T-helper 17 cell (primary cell): ENCODE measurements at places on chromosomes 2 and 18.

- DNase-seq: no peak
Measured at GRCh38 chr2:215171151-215171550, 32.7 kb upstream of the ABCA12 start.

- DNase-seq: no peak
Measured at GRCh38 chr18:37962316-37962966, 396.8 kb upstream of the CELF4 start.

DNA sequence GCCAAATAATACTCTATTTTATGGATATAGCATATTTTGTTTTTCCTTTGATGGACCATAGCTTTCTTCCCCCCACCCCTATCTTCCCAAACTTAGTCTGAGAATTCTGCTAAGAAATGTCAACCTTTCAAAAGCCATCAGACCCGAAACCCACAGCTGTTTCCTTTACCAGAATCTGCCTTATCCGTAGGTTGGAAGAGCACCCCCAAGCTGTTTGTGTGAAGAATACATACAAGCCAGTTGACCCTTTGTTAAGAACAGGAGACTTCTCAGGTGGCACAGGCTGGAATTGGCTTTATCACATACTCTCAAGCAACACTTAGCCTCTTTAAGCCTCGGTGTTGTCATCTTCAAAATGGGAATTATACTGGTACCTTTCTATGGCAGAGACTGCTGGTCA, 135.1 kb downstream of the ACTR3 start:
- DNase-seq: no peak

GRCh38 chr2:67790622-67791021, 272.2 kb downstream of the C1D start:
- DNase-seq: no peak

DNA sequence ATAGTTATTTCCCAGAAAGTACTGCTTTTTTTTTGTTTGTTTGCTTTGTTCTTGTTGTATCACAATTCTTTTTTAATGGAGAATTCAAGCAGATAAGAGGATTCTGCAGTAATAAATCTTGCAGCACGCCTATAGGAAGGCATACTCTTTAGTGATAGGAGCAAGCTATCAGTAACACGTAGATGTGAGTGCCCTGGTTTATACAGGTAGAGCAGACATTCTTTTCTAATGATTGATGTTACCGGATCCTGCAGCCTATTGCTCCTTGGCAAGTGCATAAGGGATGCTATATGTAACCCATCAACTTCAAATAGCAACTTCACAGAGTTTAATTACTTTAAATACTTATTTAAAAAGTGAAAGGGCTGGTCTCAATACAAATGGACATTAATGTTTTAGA, 834.2 kb upstream of the GCFC2 start:
- no peak for DNase-seq

DNA sequence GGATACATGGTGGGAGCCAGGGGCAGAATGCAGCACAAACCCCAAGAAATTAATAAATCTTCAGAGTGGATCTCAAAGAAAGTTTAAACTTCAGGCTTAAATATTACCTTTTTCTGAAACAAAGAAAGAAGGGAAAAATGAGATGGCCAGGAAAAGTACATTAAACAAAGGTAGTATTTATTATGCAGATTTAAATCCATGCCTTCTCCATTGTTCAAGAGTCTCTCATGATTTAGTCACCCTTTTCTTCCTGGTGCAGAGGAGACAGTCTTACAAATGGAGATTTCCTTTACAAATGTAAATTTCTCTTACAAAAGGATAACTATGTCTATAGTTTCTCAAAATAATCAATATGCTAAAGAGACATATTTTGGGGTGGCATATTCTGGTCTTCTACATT, 33.4 kb upstream of the PPM1B start:
- DNase-seq: no peak
